ENCODE measurements at places on chromosomes 3 and 15.

DNA sequence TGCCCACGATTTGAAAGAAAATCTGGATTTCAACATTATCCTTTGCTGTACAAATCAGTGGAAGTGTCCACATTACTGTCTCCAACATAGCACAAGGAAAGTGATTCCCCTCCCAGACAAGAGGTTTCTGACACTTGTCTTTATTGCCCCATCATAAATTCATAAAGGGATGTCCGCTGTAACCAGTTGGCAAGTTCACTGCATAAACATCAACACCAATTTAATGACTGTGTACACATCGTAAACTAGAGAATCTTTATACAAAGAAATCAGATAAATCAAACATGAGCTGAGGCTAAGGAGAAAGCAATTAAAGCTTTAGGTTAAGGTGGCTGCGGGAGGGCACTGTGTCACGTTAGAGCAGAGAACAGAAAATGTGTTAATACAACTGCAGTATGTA is 129.8 kb downstream of the MEIS2 start:
- DNase-seq, result no peak

DNA sequence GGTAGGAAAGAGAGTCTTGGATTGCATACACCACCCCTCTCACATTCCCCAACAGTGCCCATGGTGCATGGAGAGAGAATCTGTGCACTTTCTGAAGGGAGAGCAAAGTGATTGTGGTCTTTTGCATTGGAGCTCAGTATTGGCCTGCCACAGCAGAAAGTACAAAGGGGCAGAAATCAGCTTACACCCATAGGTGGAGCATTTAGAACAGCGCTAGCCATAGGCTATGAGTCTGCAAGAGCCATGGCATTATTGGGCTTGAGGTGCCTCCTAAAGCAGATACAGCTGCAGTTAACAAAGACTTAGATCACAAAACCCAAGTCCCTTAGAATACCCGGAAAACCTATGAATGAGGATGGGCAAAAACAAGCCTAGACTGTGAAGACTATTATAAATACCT is 21.8 kb downstream of the SI start:
- no peak for DNase-seq

GRCh38 chr15:78398076-78398825 is 39.8 kb upstream of the IREB2 start:
- DNase-seq, result no peak

DNA sequence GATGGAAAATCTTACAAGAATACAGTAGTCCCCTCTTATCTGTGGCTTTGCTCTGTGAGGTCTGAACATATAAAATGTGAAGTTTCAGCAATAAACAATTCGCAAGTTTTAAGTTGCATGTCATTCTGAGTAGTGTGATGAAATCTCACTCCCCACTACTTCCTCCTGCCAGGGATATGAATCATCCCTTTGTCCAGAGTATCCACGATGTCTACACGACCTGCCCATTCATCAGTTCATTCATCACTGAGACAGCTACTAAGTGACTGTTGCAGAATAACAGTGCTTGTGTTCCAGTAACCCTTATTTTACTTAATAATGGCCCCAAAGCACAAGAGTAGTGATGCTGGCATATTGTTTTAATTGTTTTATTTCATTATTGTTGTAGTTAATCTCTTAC is 489.2 kb upstream of the UBE2E2 start:
- DNase-seq, result no peak

DNA sequence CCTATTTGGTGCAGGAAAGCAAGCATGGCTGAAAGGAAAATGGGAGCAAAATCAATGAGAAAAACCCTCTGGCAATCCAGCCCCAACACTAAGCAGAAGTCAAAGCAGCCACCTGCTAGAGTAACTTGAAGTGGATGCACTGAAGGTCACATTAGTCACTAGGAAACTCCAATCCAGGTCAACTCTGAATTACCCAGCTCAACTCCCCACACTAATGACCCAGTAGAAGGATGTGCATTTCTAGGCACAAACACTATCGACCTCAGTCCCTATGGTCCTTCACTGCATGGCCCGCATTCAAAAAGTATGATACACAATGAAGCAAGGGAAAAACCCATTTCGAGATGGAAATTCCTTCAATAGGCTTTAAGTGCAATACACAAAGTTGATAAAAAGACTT is 80.6 kb downstream of the RAD18 start:
- DNase-seq, result no peak

- DNase-seq, result no peak
Measured at GRCh38 chr3:178514401-178514800, 21.8 kb upstream of the KCNMB2 start.

- DNase-seq, result no peak
Measured at GRCh38 chr3:172564499-172564898, 41.3 kb upstream of the TNFSF10 start.

DNA sequence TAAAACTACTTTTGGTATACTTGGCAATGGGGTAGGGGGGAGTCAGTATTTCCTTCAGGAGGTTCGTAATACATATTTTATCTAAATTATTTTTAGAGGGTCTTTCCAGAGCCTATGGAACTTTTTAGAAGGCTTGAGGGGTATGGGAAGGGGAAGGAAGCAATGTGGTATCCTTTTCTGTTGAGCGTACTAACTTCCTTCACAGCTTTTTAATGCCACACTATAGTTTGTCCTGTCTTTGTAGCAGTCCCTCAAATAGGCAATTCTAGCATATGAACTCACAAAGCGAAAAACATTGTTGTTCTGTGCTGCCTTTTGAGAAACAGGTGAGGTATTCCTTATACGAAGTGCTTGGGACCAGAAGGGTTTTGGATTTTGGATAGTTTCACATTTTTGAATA is 22.3 kb upstream of the P2RY13 start:
- DNase-seq, result no peak

- no peak for DNase-seq
Measured at GRCh38 chr15:70435872-70436271, 327.5 kb downstream of the UACA start.

GRCh38 chr15:80115021-80115420 is 37.8 kb upstream of the FAH start:
- no peak for DNase-seq
